T-helper 2 cell treated with Interferon-gamma antibody and Interleukin-4, amounts not matched to agents 100 ng/mL and 5 ng/mL, for 36 hours (primary cell): ENCODE measurements at places on chromosomes 7 and 10. TPM values are rescaled to one million over a fixed set of nuclear protein-coding genes. Genes with fewer than 3 reads are reported as not detected.

NPFFR1 gene
- not detected in 2 replicates for total RNA-seq

CPN1 gene
- total RNA-seq: not detected in 2 replicates

TFEC gene
- total RNA-seq: 0.61 and 1.0 TPM in 2 replicates

ALDH18A1 gene
- 83.8 and 88.0 TPM in 2 replicates for total RNA-seq

SMKR1 gene
- 7.6 and 7.8 TPM in 2 replicates for total RNA-seq

BLNK gene
- total RNA-seq: not detected in 2 replicates

MYL7 gene
- total RNA-seq: not detected in 2 replicates

COBL gene
- total RNA-seq: not detected in 2 replicates
